Camera-type eye (tissue), 1 donor: ENCODE measurements at places on chromosomes 6 and 20. TPM values are rescaled to one million over a fixed set of nuclear protein-coding genes. Genes with fewer than 3 reads are reported as not detected.

BMP6 gene
- total RNA-seq: 13.1 TPM

KIF25 gene
- not detected for total RNA-seq

POU5F1 gene
- total RNA-seq: not detected

NEDD9 gene
- 63.8 TPM for total RNA-seq

FAM50B gene
- total RNA-seq: 14.1 TPM

CLPSL1 gene
- not detected for total RNA-seq

PAK5 gene
- total RNA-seq: 12.2 TPM

THBS2 gene
- 132 TPM for total RNA-seq

TRIM26 gene
- total RNA-seq: 39.6 TPM

RBPJL gene
- total RNA-seq: not detected

DYNLT2 gene
- total RNA-seq: 6.4 TPM
